ENCODE measurements at places on chromosomes 3 and 15.
A peak's percentile ranks its signal among the peaks of the same experiment; 100 is the strongest.

GRCh38 chr3:106401666-106402490 lies 533.1 kb upstream of the CBLB start:
- ATAC-seq = no peak

GRCh38 chr15:57158589-57158988 lies 217.7 kb upstream of the CGNL1 start:
- no peak for ATAC-seq

GRCh38 chr3:32009957-32010356 lies 28.4 kb downstream of the ZNF860 start:
- no peak for ATAC-seq

- ATAC-seq = no peak
Measured at GRCh38 chr3:119950666-119951325, 143.5 kb downstream of the GSK3B start.

DNA sequence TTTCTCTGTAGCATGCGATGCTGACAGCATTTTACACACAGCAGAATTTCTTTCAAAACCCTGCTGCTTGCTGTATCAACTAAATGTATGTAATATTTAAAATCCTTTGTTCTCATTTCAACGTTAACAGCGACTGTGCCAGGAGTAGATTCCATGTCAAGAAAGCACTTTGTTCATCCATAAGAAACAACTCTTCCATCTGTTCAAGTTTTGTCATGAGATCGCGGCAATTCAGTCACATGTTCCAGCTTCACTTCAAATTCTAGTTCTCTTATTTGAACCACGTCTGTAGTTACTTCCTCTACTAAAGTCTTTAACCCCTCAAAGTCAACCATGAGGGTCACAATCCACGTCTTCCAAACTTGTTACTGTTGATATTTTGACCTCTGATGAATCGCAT lies 50.6 kb downstream of the SMARCC1 start:
- no peak for ATAC-seq

DNA sequence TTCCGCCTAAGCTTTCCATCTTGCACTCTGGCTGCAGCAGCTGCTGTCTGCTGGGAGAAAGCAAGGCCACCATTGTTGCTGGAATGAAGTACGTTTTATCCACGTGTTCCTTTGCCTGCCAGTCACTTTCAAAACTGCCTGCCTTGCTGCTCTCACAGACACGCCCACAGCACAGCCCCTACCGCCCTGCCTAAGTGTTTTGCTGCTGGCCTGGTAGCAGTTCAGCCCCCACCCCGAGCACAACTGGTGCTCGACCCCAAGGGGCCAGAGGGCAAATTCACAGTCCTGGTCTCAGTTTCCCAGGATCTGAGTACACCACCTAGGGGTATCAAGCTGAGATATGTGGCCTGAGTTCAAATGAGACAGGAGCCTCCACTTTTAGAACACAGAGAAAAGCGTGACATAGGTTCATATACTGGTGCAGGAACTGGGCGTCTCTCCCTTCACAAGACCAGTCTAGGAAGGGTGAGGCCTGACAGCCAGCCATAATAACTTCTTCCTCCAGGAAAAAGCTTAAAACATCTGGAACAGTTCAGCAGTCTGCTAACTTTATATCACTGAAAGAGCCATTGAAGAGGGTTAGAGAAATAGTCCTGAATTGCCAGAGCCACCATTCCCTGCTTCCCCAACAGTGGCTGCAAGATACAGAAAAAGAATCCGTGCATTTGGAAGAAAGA lies 1012.3 kb downstream of the ZPLD1 start:
- ATAC-seq = no peak

- no peak for ATAC-seq
Measured at GRCh38 chr3:160919942-160920341, 163.9 kb downstream of the PPM1L start.

DNA sequence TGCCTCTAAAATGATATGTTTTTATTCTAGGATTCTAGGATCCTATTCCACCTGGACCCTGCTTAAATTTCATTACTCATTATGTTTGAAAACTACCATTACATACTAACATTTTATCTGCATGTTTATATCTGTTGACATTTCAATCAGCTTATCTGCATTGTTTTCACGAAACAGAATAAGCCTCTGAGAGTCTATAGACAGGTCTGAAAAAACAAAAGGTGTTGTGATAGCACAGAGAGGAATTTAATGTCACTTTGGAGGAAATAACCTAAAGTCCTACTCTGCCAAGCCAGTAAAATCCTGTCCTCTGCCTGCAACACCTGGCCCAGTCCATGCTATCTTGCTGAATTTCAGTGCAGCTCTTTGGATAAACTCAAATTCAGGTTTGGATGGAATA lies 315.2 kb downstream of the ZBTB20 start:
- ATAC-seq = no peak

DNA sequence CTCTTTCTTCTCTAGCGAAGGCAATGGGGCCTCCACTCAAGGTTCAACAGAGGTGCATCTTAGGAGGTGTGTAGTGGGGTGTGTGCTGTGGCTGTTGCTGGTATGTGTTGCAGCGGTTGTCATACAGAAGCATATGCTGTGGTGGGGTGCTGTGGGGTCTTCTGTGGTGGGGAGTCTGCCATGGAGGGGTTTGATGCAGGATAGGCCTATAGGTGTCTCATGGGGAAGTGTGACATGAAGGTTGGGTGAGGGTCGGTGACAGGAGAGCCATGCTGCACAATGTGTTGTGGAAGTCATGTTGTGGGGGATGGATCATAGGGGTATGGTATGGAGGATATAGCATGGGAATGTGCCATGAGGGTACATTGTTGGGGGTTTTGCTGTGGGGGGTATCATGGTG lies 20.3 kb downstream of the NMNAT3 start:
- ATAC-seq = no peak

- no peak for ATAC-seq
Measured at GRCh38 chr3:66456711-66457173, 44.1 kb downstream of the LRIG1 start.

GRCh38 chr3:52897130-52898122 lies at the start of gene STIMATE:
Gene STIMATE, minus strand, starts transcription at chr3:52897548. Its CDS starts 98 bp downstream, at chr3:52897450.
- ATAC-seq = peak; percentile 77

GRCh38 chr15:90006217-90007075 lies 5.3 kb downstream of the ZNF710 start:
- ATAC-seq = peak; percentile 43

DNA sequence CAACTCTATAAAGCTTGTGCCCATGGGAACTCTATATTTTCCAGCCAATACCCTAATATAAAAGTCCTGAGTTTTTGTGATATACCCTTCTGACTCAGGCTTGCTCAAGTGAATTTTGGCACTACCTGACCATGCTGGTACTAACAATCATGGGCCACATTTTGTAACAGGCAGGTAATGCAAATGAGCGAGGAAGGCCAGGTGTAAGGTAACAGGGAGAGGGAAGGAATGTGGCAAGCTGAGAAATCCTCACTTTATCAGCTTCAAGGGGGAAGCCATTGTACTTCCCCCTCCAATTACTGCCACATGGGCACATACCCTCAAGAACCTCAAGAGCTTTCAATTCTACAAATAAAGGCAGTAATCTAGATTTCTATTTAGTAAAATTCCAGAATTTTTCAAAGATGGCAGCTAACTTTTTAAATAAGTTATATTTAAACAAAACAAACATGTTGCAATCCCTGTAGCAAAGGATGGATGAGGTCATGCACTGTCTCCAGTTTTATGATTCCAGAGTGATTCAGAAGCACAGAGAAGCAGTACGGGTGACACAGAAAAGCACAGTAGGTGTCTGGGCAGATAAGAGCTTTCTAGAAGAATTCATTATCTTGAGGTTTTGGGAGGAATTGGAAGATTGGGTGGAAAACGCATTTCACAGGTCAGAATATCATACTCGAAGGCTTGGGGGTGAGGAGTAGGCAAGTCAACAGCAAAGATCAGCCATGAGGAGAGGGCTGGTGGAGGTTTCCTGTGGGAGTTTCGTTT lies 87.6 kb downstream of the FOXP1 start:
- peak; percentile 58 for ATAC-seq

DNA sequence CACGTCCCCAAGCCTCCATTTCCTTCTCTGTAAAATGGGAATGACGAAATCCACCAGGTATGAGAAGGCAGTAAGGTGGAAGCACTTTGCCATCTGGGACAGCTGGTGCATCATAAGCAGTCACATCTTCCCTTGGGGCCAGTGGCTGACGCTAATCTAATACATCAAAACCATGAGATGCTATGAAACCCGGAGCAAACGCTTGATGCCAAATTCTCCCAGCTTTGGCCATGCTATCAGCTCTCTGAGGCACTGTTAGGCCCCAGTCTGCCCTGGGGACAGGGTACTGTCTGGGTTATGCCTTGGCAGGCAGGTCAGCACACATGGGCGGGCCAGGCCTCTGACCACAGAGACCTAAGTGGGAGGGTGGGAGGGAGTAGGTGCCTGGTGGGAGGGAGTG lies 66.1 kb downstream of the ADAMTS17 start:
- no peak for ATAC-seq

DNA sequence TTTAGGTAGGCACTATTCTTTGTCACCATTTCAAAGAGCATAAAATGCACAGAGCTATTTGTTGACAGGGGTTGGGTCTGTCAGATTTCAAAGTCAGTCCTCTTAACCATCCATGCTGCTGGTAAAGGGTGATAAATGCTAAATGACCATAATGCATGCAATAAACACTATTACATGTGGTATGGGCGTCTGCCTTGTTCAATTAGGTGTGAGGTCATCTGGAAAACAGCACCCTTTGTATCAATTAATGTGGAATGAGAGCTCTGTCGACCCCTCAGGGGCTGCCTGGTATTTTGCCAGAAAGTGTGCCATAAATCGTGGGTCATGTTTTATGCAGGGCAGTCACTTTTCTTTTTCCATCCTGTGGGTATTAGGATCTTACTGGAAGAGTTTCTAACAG lies 235.6 kb downstream of the SV2B start:
- no peak for ATAC-seq

Measured in activated CD4-positive, CD25-positive, alpha-beta regulatory T cell treated with anti-CD3 and anti-CD28 coated beads, Interleukin-2, amount 50 U/mL, for 24 hours (primary cell).